NCI-H1048 (cell line): ENCODE measurements at places on chromosomes 4 and X.

DNA sequence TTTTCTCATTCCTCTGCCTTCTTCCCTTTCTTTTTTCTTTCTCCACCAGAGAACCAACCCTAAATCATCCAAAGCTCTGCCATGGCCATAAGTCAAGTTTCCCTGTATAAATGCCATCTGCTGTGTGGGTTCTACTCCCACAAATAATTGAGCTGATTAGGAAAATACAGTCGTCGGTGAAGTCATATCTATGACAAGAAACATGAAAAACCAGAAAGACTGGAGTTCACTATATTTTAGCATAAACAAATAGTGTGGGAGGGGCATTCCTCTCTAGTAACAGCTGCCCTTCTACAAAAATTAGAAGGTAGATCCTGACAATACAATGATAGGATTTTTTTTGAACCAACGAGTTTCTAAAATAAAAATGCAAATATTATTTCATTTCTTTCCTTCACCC, 48.8 kb downstream of the SPOCK3 start:
- DNase-seq: peak; percentile 62

- no peak for DNase-seq
These were observed 12.9 kb upstream of the SPP1 start for GRCh38 chr4:87962398-87963146.

GRCh38 chr4:42445038-42445437, 47.8 kb downstream of the SHISA3 start:
- no peak for DNase-seq

- no peak for DNase-seq
These were observed 862.2 kb downstream of the TRIML1 start for GRCh38 chr4:189001283-189001970.
